ENCODE measurements at places on chromosomes 6 and 20. TPM values are rescaled to one million over a fixed set of nuclear protein-coding genes. Genes with fewer than 3 reads are reported as not detected.

GRCh38 chr6:107622269-107622668 lies 132.4 kb downstream of the SOBP start:
- DNase-seq = no peak

DNA sequence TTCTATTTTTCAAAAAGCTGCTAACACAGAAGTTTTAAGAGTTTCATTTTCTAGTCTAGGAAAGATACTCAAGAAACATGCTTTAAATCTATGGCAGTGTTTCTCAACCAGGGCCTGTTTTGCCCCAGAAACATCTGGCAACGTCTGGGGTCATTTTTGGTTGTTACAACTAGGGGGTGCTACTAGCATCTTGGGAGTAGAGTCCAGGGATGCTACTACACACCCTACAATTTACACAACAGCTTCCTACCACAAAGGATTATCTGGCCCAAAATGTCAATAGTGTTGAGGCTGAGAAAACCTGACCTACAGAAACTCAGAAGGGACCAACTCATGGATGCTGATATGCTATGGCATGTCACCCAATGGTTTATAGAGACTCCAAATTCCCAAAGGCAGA lies 24.4 kb downstream of the SERAC1 start:
- DNase-seq = no peak

GRCh38 chr6:141914646-141915045 lies 218.1 kb upstream of the GJE1 start:
- no peak for DNase-seq

The TOX2 gene
- total RNA-seq = 5.2 TPM

The PAX1 gene
- total RNA-seq = not detected

GRCh38 chr6:65448866-65449265 lies 258.2 kb downstream of the EYS start:
- DNase-seq = no peak

Measured in vagina (tissue), 2 donors.